ENCODE measurements at places on chromosomes 2 and 18.

GRCh38 chr2:57397550-57398360 is 648.9 kb upstream of the VRK2 start:
- no peak for DNase-seq

GRCh38 chr2:163670929-163671328 is 64.9 kb downstream of the FIGN start:
- DNase-seq, result no peak

DNA sequence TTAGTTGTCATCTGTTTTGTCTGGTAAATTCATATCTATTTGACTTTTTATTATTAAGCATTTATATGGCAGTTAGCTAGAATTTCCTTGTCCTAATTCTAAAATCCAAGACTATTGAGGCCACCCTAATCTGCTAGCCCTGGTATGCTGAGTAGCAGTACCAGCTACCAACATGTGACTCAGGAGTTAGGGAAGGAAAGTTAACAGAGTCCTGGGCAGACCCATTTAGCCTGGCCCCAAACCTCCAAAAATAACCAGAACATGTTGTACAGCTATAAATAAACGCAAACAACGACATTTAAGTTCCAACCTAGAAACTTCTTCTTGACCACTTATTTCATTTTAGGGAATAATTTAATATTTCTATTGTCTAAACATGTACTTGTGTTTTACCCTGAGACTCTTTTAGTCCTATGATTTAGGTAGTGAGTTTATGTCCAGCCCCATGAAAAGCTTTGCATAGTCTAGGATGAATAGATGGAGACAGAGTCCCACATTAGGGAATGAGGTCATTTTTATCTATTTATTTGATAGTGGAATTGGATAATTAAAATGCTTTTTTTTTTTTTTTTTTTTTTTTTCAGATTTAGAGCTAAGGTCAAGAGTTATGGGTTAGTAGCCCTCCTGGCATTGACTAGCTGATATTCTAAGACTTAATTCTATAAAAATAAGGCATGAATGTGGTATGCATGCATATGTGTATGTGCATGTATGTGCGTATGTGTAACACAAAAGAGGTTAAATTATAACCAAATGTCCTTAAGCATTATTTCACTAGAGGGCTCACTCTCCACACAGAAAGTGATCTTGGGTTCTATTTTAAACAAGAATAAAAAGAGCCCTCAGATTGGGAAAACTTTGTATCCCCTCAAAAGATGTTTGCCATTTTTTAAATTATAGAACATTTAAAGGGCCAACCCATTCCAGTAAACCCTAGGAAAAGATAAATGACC is 160.1 kb upstream of the MAPRE2 start:
- DNase-seq, result no peak

GRCh38 chr2:143182649-143183048 is 53.4 kb downstream of the ARHGAP15 start:
- no peak for DNase-seq

DNA sequence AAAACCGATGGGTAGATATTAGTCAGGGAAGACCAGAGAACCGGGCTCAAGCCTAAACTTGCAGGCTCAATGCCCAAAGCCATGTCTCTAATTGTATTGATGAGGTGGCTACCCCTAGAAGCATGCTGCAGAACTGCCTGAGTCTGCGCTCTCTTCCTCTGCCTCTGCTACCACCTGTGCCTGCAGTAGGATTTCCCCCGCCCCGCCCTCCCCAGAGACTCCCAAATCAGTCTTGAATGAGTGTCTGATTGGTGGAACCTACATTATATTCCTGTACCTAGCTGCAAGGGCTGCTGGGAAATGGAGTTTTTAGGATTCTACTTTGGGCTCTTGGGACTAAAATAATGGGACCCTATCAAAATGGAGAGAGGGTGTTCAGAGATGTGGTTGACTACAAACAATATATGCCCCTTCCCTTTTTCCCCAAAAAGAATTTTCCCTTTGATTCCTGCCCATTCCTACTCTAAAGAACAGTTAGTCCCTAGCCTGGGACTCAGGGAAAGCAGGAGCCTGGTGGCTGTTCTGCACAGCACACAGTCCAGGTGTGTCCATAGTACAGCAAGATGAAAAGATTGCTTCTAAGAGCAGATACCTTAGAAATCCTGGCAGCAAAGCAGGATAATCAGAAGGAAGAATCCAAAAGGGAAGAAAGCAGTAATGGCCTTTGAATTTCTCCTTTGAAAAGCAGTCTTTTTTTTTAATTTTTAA is 12.5 kb downstream of the GRP start:
- DNase-seq, result no peak

DNA sequence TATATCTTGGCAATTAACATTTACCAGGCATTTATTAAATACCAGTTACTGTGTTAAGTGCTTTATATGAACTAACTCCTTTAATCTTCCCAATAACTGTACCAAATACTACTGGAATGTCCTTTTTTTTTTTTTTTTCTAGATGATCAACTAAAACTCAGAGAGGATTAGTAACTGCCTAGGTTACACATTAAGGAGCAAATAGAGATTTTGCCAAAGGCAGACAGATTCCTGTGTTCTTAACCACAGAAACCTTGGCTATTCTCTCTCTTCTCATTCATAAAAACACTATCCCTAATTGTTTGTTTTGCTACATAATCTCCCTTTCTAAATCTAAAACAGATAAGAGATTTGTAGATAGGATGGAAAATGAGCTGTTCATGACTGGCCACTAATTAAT is 13.3 kb downstream of the DHX57 start:
- DNase-seq, result no peak

DNA sequence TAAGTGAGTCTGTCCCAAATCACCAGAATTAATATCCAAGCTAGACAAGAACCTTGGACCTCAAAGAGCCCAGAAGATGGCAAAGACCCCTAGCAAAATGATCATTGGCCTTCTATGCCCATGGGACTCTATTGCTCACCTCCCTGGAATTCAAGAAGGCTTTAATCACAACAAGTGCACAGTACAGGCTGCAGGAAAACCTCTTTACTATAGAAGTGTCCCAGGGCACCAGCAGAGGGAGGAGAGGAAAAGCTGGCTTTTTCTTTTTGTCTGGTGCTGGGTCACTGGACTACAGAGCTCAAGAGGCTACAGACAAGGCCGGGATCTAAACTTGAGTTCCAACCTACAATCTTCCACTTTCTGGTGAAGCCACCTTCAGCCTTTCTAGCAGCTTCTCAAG is 88.3 kb upstream of the PPP1CB start:
- DNase-seq, result no peak

DNA sequence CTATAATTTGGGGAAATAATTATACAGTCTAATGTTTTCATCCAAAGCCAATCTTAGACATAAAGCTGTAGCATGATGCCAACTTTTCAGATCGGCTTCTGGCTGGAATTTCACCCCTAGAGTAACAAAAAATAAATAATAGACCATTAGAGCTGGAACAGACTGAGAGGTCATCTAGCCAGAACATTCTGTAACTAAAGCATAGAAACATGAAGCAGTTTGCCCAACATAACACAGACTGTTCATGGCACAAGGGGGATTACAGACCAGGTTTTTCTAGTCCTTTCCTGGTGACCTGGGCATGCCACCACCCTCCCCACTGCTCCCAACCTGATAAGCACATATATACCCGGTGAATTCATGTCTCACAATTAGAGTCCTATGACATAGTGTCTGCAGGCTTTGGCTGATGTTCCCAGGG is 116.4 kb upstream of the PPP1CB start:
- DNase-seq, result no peak

DNA sequence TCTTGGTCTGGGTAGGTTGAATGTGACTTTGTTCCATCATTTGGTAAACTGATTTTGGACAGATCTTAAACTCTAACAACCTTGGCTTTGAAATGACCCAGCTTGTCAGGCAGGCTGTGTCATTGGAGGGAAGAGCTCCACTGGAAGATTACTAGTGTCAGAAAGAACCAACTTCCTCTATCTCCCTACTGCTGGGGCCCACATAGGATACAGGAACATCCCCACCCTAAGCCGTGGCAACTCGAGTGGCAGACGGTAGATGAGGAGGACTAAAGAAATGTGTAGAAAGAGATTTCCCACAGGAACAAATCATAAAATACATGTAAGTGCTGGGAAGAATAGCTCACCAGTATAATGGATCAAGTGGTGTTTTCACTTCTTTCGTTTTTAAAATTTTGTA is 4.3 kb upstream of the G6PC2 start:
- no peak for DNase-seq

GRCh38 chr18:75408554-75409506 is 18.7 kb downstream of the SMIM21 start:
- peak; percentile 20 for DNase-seq
